ENCODE measurements at places on chromosomes 4 and X.
A peak's percentile ranks its signal among the peaks of the same experiment; 100 is the strongest.

DNA sequence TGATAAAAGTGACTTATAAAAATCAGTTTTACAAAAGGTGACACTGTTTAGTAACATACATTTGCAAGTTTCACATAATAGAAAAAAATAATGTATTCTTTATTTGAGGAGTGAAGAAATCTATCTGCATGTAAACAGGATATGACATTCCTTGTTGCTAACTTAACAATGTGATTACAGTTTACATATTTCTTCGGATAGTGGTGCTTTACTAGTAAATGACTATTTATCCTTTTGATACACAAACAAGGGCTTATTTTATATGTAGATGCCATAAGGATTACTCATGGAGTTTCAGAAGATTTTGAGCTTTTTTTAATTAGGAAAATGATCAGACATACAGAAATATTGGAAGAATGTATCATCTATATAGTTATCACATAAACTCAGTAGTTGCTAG lies 126.5 kb downstream of the SLIT2 start:
- DNase-seq, result no peak

DNA sequence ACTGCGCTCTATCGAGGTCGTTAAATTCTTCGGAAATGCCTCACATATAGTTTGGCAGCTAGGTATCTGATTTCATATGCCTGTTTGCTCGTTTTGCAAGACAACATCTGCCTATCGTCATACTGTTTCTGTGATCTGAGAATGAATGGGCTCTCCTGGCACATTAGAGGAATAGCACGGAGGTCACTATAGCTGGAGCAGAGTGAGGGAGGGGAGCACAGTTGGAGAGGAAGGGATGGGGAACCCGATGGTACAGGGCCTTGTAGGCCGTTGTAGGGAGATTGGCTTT lies 552 bp downstream of the IKBKG start:
- no peak for DNase-seq

- DNase-seq, result no peak
Observed at GRCh38 chrX:129663171-129663570, 8.4 kb upstream of the APLN start.

- peak; percentile 11 for DNase-seq
Observed at GRCh38 chr4:122606364-122607043, 14.4 kb downstream of the IL21 start.

DNA sequence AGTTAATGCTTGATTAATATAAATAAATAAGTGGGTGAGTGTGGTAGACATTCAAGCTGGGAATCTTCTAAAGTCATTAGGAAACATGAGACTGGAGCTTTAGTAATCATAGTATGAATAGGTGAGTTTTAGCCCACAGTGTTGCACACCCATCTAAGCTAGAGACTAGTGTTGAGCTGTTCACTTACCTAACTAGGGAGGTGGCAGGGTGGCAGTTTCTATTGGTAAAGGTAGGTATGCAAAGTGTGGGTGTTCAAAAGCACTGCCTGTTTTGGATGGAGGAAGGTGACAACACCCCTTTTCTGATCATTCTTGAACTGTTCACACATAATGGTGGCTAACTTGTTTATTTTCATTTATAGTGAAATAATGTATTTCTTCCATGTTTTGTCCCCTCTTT lies 41.3 kb downstream of the PLS3 start:
- no peak for DNase-seq

- no peak for DNase-seq
Observed at GRCh38 chrX:3159995-3160720, 118.9 kb downstream of the ARSF start.

GRCh38 chr4:26356081-26356501 lies 35.3 kb downstream of the RBPJ start:
- DNase-seq, result no peak

- no peak for DNase-seq
Observed at GRCh38 chr4:88696630-88697029, 999 bp downstream of the NAP1L5 start.

- peak; percentile 5 for DNase-seq
Observed at GRCh38 chrX:37347420-37347819, 1.7 kb upstream of the PRRG1 start.

GRCh38 chrX:69530306-69530705 lies 26.2 kb downstream of the NALF2 start:
- no peak for DNase-seq

GRCh38 chr4:125338814-125339213 lies 24.1 kb downstream of the FAT4 start:
- DNase-seq, result no peak

- DNase-seq, result no peak
Observed at GRCh38 chr4:42845586-42845985, 46.9 kb upstream of the GRXCR1 start.
